ENCODE measurements at places on chromosomes 4 and X.

GRCh38 chr4:34182306-34182705 lies 2062.0 kb downstream of the ARAP2 start:
- DNase-seq: peak; percentile 62

DNA sequence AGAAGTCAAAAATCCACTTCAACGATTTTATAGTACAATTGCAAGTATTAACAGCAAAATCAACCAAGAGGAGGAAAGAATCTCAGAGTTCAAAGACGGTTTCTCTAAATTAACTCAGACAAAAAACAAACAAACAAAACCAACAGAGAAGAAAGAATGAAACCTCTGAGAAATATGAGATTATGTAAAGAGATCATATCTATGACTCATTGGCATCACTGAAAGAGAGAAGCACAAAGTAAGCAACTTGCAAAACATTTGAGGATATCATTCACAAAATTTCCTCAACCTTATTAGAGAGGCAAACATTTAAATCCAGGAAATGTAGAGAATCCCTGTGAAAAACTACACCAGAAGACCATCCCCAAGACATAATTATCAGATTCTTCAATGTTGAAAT lies 370.4 kb downstream of the INPP4B start:
- DNase-seq: no peak

- no peak for DNase-seq
Observed at GRCh38 chr4:66351761-66352160, 681.5 kb upstream of the EPHA5 start.

- DNase-seq: no peak
Observed at GRCh38 chr4:169571435-169571834, 40.9 kb downstream of the NEK1 start.

GRCh38 chr4:181569553-181569952 lies 673.6 kb upstream of the TENM3 start:
- DNase-seq: peak; percentile 22

GRCh38 chr4:121633653-121634052 lies 63.1 kb downstream of the ANXA5 start:
- DNase-seq: no peak

DNA sequence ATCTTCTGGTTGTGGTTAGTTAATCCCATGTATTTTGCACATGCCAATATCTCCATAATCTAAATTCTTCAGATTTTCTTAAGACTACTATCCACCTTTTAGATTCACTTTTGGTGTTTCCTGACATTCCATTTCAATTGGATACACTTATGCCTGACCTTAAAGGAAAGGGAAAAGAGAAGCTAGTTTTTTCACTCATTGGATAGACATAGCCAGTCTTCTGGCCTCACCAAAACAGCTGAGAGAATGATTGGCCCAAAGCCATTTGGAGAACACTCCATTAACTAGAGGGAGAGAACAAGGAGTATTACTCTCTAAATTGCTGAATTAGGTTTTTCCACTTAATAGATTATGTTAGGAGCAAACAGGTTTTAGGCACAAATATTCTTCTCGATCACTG lies 4.0 kb downstream of the PRPS1 start:
- peak; percentile 39 for DNase-seq

DNA sequence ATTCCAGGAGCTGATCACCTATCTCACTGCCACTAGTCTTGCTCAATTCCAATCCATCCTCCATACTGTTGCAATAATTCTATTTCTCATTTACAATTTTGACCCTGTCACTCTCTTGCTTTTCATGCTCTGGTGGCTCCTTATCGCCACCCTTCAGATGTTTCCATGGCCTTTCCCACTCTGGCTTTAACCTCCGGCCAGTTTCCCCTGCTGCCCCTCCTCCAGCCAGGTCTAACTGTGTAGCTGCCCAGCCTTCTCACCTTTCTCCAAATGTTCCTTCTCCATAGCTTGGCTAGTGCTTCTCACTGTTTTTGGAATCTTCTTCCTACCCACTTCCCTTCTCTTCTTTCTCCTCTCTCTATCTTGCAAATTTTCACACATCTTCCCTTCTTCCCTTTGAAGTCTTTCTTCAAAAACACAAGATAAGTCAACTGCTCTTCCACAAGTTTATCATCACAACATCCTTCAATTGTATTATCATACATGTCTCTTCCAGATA lies 153.8 kb downstream of the COL25A1 start:
- no peak for DNase-seq

DNA sequence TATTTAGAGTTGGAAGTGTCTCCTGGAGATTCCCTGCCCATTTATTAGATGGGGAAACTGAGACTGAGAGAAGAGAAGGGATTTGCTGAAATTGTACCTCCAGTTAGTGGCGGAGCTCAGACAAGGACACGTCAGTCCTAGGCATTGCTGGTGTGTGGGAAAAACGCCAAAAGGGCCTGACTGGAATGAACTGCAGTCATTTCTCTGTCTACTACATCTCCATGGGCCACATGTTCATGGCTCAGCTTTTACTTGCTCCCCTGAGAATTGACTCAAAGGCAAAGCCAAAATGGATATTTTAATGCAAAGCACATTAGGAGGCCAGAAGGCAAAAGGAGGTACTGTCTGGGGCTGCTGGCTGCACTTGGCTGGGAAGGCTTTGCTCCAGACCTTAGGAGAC lies 3.9 kb downstream of the TFDP3 start:
- no peak for DNase-seq

GRCh38 chr4:138902705-138903104 lies 112.9 kb upstream of the NOCT start:
- no peak for DNase-seq

- no peak for DNase-seq
Observed at GRCh38 chrX:146224442-146224841, 406.8 kb downstream of the SLITRK2 start.

- DNase-seq: no peak
Observed at GRCh38 chr4:143140696-143141095, 44.0 kb upstream of the USP38 start.
